ENCODE measurements at places on chromosomes 3 and 15.

- no peak for DNase-seq
Measured at GRCh38 chr3:176909044-176909443, 288.2 kb downstream of the TBL1XR1 start.

- no peak for DNase-seq
Measured at GRCh38 chr3:144127014-144127413, 155.4 kb downstream of the DIPK2A start.

DNA sequence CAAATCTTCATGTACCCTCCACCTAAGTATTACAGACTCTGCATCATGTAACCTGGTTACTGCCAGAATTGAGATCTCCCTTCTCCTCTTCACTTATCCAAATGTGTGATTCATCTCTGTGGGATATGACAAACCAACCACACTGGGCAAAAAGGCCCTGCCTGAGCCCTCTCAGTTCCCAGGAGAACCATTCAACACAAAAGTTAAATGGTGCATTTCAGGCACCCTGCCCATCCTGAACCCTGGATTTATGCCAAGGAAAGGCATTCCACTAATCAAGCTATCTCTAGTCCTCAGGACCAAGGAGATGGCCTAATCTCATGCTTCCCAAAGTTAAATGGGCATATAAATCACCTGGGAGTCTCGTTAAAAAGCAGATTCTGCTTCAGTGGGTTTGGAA, 108.5 kb downstream of the TNIK start:
- DNase-seq: peak; percentile 98

GRCh38 chr3:38137615-38138348, 679 bp upstream of the MYD88 start:
- DNase-seq: no peak

GRCh38 chr3:164730815-164731360, 347.4 kb downstream of the SI start:
- DNase-seq: no peak

- peak; percentile 99 for DNase-seq
Measured at GRCh38 chr15:41804361-41804760, 23.5 kb upstream of the JMJD7 start.

DNA sequence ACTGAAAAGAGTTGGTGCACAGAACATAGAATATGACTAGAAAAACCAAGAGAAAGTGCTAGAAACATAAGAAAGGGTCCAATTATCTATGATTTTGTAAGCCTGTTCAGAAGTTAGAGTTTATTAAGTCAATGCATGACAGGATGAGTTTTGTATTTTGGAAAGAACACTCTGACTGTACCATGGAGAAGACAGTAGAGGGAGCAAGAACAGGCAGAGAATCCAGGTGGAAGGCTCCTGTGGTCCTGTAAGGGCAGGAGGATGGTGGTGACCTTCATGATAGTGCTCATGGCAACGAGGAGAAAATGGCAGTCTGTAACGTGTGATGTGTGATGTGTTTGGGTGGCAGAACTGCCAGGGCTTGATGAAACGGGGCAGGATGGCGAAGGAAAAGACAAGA, 249.1 kb downstream of the CTNNB1 start:
- no peak for DNase-seq

- DNase-seq: no peak
Measured at GRCh38 chr3:25481386-25481785, 53.3 kb downstream of the RARB start.

DNA sequence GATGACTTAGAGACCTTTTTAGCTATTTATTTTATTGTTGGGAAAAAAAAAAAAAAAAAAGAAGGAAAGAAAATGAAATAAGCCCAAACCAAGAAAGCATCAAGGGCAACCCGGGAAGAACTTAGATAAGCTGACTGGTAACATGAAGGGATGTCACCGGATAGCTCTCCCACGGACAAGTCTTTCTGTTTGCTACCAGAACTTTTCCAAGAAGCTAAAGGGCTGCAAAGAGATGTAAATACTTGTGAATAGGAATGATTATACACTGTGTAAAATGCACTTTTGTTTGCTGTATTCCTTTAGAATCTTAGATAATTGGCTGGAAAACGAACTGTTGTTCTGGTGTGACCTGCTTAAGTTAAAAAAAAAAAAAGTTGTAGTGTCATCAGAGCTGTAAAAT, 2.8 kb downstream of the FOXB1 start:
- DNase-seq: no peak

GRCh38 chr3:178419071-178419470, 117.2 kb upstream of the KCNMB2 start:
- DNase-seq: peak; percentile 51

DNA sequence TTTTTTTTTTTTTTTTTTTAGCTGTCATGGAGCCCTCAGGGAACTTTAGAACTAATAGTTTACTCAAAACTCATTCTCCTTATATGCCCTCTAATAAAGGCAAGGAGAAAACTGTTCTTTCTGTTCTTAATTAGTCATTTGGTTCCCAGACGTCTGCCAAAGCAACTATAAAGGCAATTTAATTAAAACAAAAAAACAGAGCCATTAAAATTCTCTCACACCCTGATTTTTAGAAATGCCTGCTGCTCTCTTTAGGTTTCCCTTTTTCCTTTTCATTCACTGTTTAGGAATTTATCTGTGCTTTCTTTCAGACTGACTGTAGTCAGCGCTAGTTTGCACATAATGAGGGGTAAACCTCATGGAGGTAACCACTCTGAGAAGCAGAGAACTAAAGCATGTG, 463.6 kb upstream of the THRB start:
- no peak for DNase-seq

- DNase-seq: no peak
Measured at GRCh38 chr3:71005702-71006321, 577.7 kb downstream of the FOXP1 start.

- DNase-seq: no peak
Measured at GRCh38 chr15:73567020-73567419, 66.2 kb downstream of the NPTN start.

- DNase-seq: no peak
Measured at GRCh38 chr15:65365229-65365628, 12.6 kb downstream of the IGDCC3 start.

DNA sequence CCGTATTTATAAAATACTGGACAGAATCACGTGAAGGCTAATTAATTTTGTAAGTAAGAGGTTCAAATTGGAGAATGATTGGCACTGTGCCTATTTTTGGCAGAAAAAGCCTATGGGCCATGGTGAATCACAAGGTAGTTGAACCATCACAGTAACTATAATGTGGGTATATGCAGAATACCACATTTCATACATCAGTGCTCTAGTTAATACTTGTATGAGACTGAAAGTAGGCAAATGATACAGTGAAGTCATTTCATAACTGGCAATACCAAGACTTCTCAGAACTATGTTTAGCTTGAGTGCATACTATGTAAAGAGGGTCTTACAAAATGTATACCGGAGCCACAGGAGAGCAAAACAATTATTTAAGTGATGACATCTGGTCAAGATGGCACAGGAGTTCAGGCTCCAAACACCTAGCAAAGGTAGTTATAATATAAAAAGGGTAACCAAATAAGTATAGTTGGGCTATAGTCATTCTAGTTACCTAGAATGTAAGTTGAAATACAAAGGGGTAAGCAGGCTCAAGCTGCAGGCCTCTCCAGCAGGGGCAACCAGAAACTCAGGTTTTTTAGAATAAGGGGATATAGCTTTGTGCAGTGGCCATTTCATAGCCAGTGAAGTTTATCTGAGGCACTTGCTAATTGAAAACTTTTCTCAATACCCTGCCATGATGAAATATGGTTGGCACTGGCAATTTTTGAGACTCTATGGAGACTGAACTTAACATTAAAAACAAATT, 19.1 kb downstream of the GPR160 start:
- no peak for DNase-seq

DNA sequence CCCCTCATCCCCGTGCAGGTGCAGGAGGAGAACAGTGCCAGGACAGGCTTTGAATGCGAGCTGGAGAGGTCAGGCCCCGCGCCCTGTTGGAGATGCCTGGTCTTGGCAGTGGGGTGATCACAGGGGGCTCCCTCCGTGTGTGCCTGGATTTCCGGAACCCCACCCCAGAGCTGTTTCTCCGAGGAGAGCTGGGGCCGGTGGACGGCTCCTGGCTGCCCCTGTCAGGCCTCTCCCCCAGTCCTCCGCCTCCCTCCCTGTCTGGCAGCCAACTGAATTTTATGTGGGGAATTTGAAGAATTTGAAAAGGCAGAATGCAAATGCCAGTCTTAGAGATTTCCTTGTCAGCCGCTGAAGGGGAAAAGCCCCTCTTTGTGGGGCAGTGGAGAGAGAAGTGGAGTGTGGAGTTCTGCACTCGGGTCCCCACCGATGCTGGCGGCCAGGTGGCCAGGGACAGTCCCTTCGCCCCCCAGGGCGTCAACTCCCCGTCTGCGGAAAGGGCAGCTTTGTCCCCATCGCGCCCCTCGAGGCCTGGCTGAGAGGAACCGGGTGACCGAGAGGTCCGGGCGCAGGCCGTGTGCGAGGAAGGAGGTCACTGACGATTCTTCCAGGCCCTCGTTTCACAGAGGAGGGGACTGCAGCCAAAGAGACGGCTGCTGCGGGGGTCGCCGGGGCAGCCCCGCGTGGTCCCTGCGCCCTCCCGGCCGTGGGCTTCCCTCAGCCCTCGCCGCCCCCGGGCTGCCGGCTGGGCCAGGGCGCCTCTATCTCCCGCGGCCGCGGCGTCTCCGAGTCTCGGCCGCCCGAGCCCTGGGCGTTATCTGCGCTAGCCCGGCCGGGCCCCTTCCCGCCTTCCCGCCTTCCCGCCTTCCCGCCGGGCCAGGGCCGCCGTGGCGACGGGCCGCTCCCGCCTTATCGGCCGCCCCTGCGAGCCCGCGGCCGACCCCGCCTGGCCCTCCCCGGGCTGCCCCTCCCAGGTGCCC, 56.0 kb upstream of the LCTL start:
- no peak for DNase-seq

- no peak for DNase-seq
Measured at GRCh38 chr3:137304313-137305056, 346.7 kb downstream of the IL20RB start.

DNA sequence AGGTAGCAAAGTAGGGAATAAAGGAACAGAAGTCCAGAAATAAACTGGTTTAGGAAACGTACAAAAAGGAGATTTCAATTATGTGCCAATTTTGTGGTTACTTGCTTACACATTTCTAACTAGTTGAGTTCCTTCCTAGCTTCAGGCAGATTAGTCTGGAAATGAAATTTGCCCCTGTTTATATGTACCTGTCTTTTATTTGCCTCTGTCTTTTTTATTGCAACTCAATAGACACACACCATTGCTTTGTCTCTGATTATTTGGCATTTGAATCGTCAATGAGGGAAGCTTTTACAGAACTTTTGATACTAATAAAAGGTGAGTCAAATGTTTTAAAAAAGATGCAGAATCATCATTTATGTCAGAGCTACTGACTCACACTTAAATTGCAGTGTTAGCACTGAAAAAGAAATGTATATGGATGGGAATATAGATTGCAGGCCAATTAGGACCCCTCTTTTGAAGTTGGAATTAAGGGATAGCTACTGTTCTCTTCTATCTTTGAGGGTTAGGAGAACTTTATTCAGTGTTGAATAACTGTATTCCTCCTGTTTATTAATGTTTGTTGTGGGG, 60.5 kb downstream of the TRAK1 start:
- DNase-seq: peak; percentile 25

DNA sequence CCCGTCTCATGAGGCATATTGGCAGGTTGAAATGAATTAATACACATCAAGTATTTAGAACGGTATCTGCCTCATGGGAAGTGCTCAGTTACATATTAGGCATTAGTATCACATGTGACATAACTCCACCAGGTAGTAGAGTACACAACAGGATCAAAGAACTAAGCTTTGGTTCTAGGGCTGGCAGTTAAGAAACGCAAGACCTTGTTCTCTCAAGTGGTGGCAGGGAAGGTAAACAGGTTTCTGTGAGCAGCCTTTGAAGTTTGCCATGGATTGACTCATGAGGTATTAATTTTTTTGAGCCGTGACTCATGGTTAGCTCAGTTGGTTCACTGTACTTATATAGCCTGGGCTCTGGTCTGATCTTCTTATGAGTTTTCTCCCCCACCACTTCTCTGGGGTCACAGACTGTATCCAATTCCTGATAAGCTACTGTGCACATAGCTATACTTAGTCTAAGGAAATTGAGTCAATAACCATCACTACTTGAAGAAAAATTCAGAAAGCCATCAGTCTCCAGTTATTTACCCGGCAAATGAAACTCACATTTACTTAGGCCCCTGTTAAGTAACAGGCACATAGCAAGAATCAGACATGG, 155.6 kb upstream of the STT3B start:
- peak; percentile 93 for DNase-seq

DNA sequence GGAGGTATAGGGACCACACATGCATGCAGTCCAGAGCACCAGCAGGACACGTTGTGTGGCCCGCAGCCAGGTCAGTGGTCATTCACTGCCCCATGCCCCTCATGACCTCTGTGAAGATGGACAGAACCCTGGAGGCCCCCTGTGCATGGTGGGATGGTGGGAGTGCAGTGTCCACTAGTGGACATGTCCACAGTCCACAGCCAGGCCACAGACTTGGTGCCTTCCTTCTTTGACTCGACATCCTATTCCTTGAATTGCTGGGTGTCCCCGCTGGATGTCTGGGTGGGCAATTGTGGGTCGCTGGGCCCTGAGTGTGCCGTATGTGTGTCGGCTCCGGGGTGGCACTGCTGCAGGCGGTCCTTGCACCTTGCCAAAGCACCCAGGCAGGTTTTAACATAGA, 35.7 kb downstream of the KLF15 start:
- no peak for DNase-seq

DNA sequence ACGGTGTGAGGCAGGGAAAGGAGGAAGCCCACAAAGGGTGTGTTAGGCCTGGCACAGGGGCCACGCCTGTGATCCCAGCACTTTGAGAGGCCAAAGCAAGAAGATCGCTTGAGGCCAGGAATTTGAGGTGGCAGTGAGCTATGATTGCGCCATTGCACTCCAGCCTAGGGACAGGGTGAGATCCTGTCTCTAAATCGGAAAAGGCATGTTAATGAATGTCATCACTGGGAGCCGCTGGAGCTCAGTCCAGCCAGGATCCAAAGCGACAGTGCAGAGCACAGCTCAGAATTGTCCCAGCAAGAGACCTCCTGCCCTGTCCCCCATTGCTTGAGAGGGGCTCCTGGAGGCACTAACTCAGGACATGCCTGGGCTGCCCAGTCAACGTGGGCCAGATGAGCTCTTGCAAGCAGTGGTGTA, 15.0 kb upstream of the FBLN2 start:
- no peak for DNase-seq

DNA sequence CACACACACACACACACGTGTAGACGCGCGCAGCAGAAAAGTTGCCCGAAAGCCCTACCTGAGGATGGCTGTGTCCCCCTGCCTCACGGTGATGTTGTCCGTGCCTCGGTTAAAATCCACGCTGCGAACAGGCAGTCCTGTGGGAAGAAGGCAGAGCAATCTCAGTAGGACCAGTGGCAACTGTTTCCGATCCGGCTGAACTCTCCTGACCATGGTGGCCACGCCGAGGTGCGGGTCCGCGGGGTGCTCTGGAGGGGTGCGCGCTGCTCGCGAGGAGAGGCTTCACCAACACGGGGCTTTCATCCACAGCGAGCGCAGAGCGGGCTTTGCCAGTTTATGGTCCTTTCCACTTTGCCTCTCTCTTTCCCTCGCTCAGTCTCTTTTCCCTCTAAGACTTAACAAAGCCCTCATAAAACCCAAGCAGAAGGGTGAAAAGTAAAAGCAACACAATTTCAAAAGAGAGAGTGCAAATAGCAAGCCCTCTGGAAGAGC, 422 bp downstream of the LSAMP start:
- no peak for DNase-seq

- DNase-seq: no peak
Measured at GRCh38 chr15:69119683-69120395, 40.6 kb upstream of the GLCE start.

GRCh38 chr3:38121451-38121831, 15.5 kb downstream of the ACAA1 start:
- DNase-seq: no peak

- no peak for DNase-seq
Measured at GRCh38 chr3:128076483-128077201, 24.4 kb downstream of the SEC61A1 start.

Measured in mammary epithelial cell (primary cell).